ENCODE measurements at places on chromosomes 1 and 21.

GRCh38 chr1:161948435-161948834 lies 75.2 kb downstream of the OLFML2B start:
- no peak for DNase-seq

DNA sequence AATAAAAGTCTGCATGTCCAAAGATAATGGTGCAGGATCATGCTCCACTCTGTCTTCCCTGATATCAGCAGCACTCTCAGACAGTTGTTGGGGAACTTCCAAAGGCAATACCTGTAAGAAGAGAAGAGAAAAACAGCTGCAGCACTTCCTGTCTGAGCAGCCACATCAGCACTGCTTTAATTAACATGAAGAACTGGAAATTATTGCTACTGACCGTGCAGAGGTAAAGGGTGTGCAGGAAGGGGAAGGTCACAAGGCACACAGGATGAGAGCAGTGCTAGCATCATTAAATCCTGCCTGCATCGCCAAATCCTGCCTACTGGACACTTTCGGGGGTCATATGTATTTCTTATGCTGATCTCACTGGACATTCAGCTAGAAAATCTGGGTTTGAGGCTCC lies 379.0 kb downstream of the LMX1A start:
- no peak for DNase-seq

GRCh38 chr1:50724626-50725286 lies 235.3 kb downstream of the FAF1 start:
- no peak for DNase-seq

GRCh38 chr1:119000371-119001180 lies 12.4 kb upstream of the TBX15 start:
- no peak for DNase-seq

DNA sequence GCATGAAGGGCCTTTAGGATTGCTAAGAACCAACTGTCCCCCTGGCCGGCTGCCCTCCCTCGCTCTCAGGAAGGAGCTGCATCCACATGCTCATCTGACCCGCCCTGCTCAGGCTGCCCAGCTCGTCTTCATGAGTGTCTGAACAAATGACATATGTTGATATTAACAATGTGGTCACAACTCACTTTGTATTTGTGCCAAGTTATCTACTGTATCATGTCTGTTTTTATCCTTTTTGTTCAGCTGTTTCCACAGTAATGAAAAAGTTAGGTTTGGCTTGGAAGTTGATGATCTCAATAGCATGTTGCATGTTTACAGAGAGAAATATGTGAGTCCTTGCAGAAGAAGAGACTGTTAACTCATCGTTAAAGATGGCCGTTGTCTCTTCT lies 75.1 kb downstream of the PHTF1 start:
- no peak for DNase-seq

- DNase-seq = no peak
Observed at GRCh38 chr1:246893191-246893939, 38.4 kb downstream of the AHCTF1 start.

- DNase-seq = no peak
Observed at GRCh38 chr1:241485554-241485992, 34.0 kb downstream of the FH start.

DNA sequence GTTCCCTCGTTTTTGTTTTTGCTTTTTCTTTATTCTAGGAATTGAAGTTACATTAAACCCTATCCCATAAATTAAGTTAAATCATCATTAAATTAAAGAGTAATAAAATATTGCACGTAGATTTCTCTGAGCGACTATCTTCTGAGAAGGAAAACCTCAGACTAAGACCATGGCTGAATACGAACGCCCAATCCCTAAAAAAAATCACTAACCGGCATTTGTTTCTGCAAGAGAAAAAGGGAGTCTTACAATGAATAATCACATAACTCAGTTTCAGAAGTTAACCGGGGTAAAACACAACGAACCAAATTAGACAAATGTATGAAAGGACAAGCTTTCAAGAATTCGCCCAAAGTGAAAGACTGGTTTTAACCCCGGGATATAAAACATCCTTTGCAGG lies 1.3 kb downstream of the PIK3R3 start:
- DNase-seq = no peak

GRCh38 chr1:248111157-248111556 lies 16.2 kb downstream of the OR2L13 start:
- no peak for DNase-seq

DNA sequence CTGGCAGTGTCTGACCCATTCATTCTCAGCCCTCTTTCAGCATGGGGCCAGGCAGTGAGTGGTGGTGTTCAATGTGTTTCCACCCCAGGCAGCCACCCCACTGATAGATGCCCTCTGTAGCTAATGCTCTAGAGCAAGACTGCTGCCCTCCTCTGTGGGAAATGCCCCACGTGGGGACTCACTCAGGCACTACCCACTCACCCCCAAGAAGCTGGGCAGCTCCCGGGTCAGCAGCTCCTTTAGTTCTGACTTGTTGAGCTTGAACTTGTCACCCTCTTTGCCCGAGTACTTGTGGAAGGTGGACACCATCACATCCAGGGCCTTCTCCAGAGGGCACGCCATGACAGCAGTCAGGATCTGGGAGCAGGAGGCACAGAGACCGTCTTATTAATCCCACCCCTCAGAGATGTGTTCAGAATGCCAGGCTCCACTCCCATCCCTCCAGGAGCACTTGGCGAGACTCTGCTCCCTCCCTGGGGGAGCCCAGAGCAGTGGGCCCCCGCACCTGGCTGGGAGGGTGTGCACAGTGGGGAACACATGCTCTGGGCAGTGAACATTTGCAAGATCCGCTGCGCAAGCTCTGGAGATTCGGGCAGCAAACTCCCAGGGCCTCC lies 1.0 kb downstream of the S100A4 start:
- no peak for DNase-seq

- no peak for DNase-seq
Observed at GRCh38 chr1:116558140-116558549, 12.7 kb downstream of the CD58 start.

DNA sequence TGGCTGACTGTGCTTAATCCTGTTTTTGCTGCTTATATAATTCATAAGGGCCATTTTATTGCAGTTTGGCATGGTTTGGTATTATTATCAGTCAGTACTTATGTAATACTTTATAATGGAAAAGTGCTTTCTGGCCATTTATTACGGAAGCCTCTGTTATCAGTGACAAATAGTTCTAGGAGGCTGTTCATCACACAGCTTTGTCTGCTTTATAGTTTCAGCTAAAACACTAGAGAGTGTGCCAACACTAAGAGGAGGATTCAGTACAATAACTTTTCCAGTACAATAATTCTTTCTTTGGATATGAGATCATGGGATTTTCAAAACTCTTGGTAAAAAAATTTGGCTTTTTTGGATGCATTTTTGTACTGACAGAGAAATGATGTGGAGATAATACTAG lies 102.9 kb upstream of the PTGFR start:
- no peak for DNase-seq

GRCh38 chr1:56967900-56968832 lies 2.4 kb upstream of the C8B start:
- DNase-seq = no peak

- no peak for DNase-seq
Observed at GRCh38 chr1:22030057-22030456, 22.5 kb upstream of the CDC42 start.

GRCh38 chr1:46094471-46095005 lies 37.9 kb downstream of the PIK3R3 start:
- no peak for DNase-seq

- no peak for DNase-seq
Observed at GRCh38 chr1:155192346-155193274, 15.1 kb downstream of the THBS3 start.

- no peak for DNase-seq
Observed at GRCh38 chr1:87176087-87176486, 152.6 kb upstream of the LMO4 start.

GRCh38 chr1:152048416-152049009 lies 11.7 kb upstream of the S100A11 start:
- DNase-seq = no peak
